ENCODE measurements at places on chromosomes 1 and 21.

- no peak for ATAC-seq
- H3K4me1 ChIP-seq = no peaks in the 10 kb centered on the region
- H3K4me3 ChIP-seq = no peak overlapping the region
- no peak overlapping the region for H3K27ac ChIP-seq
- no peaks in the 10 kb centered on the region for H3K36me3 ChIP-seq
Measured at GRCh38 chr21:24737296-24737850, 869.9 kb downstream of the MRPL39 start.

DNA sequence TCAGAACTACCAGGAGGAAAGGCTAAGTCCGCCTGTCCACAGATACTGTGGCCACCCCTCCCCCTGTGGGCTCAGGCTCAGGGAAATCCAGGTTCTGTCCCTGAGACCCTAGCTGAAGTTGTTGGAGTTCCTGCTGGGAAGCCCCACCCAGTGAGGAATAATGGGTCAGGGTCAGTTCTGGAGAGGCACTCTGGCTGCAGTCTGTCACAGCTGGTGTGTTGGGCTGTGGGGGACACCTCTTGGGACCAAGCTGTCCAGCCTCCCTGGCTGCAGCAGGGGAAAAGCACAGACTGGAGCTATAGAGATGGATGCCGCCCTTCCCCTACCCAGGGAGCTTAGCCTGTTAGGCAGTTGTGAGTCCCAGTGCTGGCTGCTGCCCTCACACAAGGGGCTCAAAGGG, 65.1 kb upstream of the RGS21 start:
- no peaks in the 10 kb centered on the region for H3K27me3 ChIP-seq
- H3K36me3 ChIP-seq = no peaks in the 10 kb centered on the region
- H3K4me3 ChIP-seq = no peak overlapping the region
- ATAC-seq = no peak
- H3K4me1 ChIP-seq = no peaks in the 10 kb centered on the region

GRCh38 chr1:59564192-59564891, 250.4 kb upstream of the HOOK1 start:
- H3K27ac ChIP-seq = no peak overlapping the region
- H3K36me3 ChIP-seq = no peaks in the 10 kb centered on the region
- H3K4me1 ChIP-seq = peaks cover 43% of the 10 kb centered on the region

- no peaks in the 10 kb centered on the region for H3K27me3 ChIP-seq
- H3K4me1 ChIP-seq = no peaks in the 10 kb centered on the region
- H3K4me3 ChIP-seq = no peak overlapping the region
- no peak overlapping the region for H3K27ac ChIP-seq
Measured at GRCh38 chr21:38140207-38140903, 116.4 kb upstream of the KCNJ15 start.

GRCh38 chr1:157073944-157074685, 25.5 kb downstream of the ETV3L start:
- no peak overlapping the region for H3K4me3 ChIP-seq
- H3K27me3 ChIP-seq = peaks cover 28% of the 10 kb centered on the region
- peaks cover 9% of the 10 kb centered on the region for H3K4me1 ChIP-seq
- ATAC-seq = no peak
- H3K27ac ChIP-seq = no peak overlapping the region

DNA sequence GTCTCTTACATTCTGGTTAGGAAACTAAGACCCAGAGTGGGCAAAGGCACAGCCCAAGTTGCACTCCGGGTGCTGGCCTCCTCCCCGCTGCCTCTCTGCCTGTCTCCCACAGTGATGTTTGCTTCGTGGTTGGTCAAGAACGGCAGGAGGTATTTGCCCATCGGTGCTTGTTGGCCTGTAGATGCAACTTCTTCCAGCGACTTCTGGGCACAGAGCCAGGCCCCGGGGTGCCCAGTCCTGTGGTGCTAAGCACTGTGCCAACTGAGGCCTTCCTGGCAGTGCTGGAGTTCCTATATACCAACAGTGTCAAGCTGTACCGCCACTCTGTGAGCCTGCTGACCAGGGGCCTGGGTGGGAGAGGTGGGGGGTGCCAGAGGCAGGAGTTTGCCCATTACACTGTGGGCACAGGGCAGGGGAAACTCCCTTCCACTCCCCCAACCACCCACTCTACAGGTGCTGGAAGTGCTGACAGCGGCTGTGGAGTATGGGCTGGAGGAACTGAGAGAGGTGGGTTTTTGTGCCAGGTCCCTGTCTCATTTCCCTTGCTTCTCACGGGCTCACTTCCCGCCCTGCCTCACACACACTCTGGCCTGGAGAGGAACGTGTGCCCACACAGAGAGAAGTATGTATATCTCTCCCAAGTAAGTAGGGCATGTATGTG, 1.9 kb downstream of the BTBD19 start:
- H3K4me3 ChIP-seq = peak overlapping the region; percentile 27
- H3K36me3 ChIP-seq = peaks cover 23% of the 10 kb centered on the region
- ATAC-seq = peak; percentile 51
- H3K27me3 ChIP-seq = no peaks in the 10 kb centered on the region
- H3K4me1 ChIP-seq = peaks cover 80% of the 10 kb centered on the region

DNA sequence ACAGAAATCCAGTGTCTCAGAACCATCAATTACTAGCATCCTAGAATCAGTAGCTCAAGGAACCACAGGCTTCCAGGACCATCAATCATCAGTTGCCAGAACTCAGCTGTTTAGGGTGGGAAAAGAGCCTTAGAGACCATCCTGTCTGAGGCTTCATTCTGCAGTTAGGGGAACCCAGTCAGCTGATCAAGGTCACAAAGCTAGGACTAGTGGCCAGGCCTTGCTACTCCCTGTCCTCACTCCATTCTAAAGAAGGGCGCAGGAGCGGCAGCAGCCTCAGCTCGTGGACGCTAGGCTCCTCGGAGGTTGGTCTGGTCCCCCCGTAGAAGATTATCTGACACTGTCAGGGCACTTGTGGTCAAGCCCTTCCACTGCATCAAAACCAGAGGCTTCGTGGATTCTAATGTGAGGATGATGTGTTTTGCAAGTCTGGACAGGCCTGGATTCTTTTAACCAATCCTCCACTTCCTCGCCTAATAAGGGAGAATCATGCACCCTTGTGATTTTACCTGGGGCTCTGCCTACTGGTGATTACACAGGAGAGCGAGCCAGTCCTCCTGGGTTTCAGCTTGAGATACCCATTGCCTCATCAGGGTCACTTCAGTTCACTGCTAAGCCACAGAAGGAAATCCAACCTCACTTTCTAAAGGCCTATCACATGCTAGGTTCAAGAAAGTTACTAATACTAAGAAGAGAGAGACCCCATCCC, 41.7 kb upstream of the IFFO2 start:
- no peak overlapping the region for H3K4me3 ChIP-seq
- peaks cover 30% of the 10 kb centered on the region for H3K27me3 ChIP-seq
- no peaks in the 10 kb centered on the region for H3K4me1 ChIP-seq
- no peaks in the 10 kb centered on the region for H3K36me3 ChIP-seq
- ATAC-seq = no peak

DNA sequence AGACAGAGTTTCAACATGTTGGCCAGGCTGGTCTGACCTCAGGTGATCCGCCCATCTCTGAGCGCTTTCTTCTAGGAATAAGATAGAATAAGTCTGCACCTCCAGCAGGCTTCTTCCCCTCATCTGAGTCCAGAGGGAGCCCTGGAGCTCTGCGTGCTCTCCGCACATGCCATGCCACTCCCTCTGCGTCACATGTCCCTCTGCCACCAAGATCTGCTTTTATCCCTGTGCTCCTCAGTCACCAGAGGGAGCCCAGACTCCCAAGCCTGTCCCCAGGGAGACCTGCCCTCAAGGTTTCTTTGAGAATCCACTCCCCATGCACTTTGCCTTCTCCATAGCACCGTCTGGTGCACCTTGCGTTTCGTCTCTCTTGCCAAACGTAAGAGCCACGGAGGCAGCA, 213.0 kb downstream of the CAMTA1 start:
- H3K4me3 ChIP-seq = no peak overlapping the region
- H3K27ac ChIP-seq = no peak overlapping the region
- no peak for ATAC-seq
- peaks cover 53% of the 10 kb centered on the region for H3K27me3 ChIP-seq
- H3K4me1 ChIP-seq = no peaks in the 10 kb centered on the region

- H3K27me3 ChIP-seq = peaks cover 77% of the 10 kb centered on the region
- peaks cover 13% of the 10 kb centered on the region for H3K4me1 ChIP-seq
Measured at GRCh38 chr1:224619209-224619608, 3.1 kb downstream of the CNIH3 start.

DNA sequence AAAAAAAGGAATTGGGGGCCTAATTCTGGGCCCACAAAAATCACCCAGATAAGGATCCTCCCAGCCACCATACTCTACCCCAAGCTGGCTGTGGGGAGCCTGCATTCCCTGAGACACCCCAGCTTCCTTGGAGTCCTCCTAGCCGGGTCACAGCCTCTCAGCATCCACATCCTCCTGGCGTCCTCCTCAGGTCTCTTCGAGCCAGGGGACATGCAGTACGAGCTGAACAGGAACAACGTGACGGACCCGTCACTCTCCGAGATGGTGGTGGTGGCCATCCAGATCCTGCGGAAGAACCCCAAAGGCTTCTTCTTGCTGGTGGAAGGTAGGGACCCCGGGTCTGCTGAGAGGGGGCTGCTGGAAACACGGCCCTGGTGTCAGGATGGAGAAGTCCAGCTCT, 64.3 kb downstream of the ALPL start:
- no peak overlapping the region for H3K27ac ChIP-seq
- H3K4me3 ChIP-seq = no peak overlapping the region
- peaks cover 9% of the 10 kb centered on the region for H3K4me1 ChIP-seq
- H3K27me3 ChIP-seq = peaks cover 35% of the 10 kb centered on the region
- peaks cover 2% of the 10 kb centered on the region for H3K36me3 ChIP-seq

GRCh38 chr1:228830954-228831481, 95.7 kb downstream of the RHOU start:
- no peak for ATAC-seq
- peaks cover 35% of the 10 kb centered on the region for H3K27me3 ChIP-seq
- no peak overlapping the region for H3K27ac ChIP-seq

DNA sequence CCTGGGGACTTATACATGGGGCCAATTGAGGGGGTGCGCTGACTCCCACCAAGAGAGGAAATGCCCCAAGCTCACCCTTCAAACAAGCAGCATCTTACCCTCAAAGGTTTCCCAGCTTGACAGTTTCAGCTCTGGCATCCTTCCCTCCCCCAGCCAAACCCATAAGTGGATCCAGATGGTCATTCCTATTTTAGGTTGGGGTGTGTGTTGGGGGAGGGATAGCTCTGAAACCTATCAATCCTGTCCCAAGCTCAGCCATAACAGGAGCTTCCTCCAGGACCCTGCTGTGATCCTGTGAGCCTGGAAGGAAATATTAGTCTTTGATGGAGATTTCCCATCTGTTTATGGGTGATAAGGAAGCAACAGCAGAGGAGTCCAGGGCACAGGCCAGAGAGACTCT, 3.4 kb upstream of the TMEM222 start:
- no peak for ATAC-seq
- H3K27me3 ChIP-seq = no peaks in the 10 kb centered on the region
- no peaks in the 10 kb centered on the region for H3K36me3 ChIP-seq
- H3K27ac ChIP-seq = no peak overlapping the region
- no peak overlapping the region for H3K4me3 ChIP-seq

- H3K4me3 ChIP-seq = no peak overlapping the region
- no peaks in the 10 kb centered on the region for H3K27me3 ChIP-seq
- no peak overlapping the region for H3K27ac ChIP-seq
- ATAC-seq = no peak
- H3K36me3 ChIP-seq = peaks cover 24% of the 10 kb centered on the region
Measured at GRCh38 chr1:6831366-6831765, 46.1 kb downstream of the CAMTA1 start.

DNA sequence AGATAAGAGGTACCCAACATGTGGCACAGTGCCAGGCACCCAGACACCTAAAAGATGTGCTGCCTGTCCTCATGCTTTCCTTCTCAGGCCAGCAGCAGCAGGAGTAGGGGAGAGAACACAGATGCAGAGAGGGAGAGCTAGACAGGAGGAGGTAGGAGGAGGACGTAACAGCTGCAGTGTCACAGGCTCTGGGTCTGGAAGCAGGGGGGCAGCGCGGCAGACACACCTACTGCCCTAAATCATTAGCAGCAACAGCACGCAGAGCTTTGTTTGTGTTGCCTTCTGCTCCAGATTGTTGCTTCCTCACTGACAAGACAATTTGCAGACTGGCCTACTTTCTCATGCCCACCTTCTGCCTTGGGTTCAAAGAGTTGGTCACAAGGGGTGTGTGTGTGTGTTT, 196.7 kb upstream of the DAB1 start:
- H3K27ac ChIP-seq = no peak overlapping the region
- H3K27me3 ChIP-seq = peaks cover 8% of the 10 kb centered on the region
- peaks cover 6% of the 10 kb centered on the region for H3K4me1 ChIP-seq
- H3K36me3 ChIP-seq = no peaks in the 10 kb centered on the region

DNA sequence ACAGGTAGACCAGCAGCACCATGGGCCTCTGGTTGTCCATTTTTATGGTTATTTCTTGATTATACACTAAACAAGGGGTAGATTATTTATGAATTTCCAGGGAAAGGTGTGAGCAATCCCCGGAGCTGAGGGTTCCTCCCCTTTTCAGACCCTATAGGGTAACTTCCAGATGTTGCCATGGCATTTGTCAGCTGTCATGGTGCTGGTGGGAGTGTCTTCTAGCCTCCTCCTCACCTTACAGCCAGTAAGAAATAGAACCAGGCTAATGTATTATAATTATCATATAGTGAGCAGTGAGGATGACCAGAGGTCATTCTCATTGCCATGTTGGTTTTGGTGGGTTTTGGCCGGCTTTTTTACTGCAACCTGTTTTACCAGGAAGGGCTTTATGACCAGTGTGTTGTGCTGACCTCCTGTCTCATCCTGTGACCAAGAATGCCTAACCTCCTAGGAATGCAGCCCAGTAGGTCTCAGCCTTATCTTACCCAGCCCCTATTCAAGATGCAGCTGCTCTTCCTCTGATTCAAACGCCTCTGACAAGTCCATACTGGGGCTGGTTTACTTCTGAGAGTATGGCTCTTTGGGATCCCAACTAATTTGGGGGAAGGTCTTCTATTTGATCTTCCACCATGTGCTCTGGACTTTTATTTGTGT, 13.5 kb upstream of the TINAGL1 start:
- H3K4me3 ChIP-seq = no peak overlapping the region
- ATAC-seq = no peak
- no peak overlapping the region for H3K27ac ChIP-seq
- H3K4me1 ChIP-seq = no peaks in the 10 kb centered on the region
- peaks cover 91% of the 10 kb centered on the region for H3K27me3 ChIP-seq
- H3K36me3 ChIP-seq = peaks cover 7% of the 10 kb centered on the region

DNA sequence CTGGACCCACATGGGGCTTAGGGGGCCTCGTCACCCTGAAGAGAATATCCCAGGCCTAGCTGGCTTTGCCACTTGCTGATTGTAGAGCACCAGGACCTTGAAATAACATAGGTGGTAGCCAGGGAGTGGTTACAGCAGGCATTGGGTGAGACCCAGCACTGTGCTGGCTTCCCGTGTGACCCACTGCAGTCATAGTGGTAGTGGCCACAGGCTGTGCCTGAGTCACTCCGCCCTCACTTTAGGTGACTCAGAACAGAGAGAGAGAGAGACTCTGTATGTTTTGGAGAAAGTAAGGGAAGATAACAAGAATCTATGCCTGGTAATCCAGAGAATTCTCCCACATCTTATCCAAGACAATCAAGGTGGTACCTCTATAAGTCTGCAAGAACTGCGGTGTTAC, 98.7 kb upstream of the LHX8 start:
- H3K4me1 ChIP-seq = no peaks in the 10 kb centered on the region
- no peaks in the 10 kb centered on the region for H3K36me3 ChIP-seq
- no peak overlapping the region for H3K4me3 ChIP-seq
- peak; percentile 27 for ATAC-seq
- H3K27ac ChIP-seq = no peak overlapping the region

Data from stimulated activated memory B cell treated with anti-CD40 and anti-IgM and Interleukin-4, amounts not matched to agents 10 μg/mL and 1 μg/mL and 100 μg/mL, for 72 hours (primary cell).